Left ventricle myocardium inferior (tissue), 1 donor: ENCODE measurements at places on chromosomes 12 and 14. TPM values are rescaled to one million over a fixed set of nuclear protein-coding genes. Genes with fewer than 3 reads are reported as not detected.

- no peak for DNase-seq
Observed at GRCh38 chr12:22257100-22257499, 77.4 kb downstream of the ST8SIA1 start.

GRCh38 chr14:100256339-100256895 is 17.5 kb downstream of the YY1 start:
- no peak for DNase-seq

DNA sequence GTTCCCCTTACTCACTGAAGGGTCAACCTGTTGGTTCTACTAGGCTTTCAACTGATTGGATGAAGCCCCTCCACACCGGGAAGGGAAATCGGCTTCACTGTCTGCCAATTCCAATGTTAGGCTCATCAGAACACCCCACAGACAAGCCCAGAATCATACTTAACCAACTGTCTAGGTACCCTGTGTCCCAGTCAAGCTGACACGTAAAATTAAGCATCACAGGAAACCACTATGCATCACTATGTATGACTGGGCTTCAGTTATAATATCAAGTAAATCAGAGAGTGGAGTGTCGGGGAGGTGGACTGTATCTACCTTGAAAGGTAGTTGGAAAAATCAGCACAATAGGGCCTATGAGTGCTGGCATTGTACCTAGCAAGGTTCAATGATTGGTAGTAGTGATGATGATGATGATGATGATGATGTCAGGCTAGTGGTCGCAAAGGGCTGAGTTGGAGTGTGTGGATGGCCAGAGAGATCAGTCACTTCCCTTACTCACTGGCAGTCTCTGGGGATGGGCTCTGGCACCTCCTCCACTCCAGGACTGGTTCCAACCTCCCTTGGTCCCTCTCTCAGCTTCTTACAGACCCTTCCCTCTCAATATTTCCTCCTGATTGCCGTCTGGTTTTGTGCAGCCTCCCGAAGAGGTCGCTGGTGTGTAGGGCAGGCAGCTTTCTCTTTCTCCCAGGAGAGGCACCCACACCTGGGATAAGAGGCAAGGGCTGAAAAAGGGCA is 3.3 kb upstream of the ATG101 start:
- DNase-seq = no peak

DNA sequence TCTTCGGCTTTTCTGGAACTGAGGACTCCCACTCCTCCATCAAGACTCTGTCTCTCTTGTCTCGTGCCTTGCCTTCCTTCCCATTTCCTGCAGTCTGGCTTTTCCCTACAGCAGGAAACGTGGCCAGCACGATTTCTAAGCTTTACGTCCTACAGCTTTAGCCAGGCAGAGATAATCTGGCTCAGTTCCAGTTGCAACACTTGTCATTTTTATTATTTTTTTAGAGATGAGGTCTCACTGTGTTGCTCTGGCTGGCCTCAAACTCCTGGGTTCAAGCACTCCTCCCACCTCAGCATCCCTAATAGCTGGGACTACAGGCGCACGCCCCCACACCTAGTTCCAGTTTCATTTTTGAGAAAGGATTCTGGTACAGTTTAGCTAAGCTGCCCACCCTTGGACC is 19.9 kb downstream of the CALM1 start:
- no peak for DNase-seq

DNA sequence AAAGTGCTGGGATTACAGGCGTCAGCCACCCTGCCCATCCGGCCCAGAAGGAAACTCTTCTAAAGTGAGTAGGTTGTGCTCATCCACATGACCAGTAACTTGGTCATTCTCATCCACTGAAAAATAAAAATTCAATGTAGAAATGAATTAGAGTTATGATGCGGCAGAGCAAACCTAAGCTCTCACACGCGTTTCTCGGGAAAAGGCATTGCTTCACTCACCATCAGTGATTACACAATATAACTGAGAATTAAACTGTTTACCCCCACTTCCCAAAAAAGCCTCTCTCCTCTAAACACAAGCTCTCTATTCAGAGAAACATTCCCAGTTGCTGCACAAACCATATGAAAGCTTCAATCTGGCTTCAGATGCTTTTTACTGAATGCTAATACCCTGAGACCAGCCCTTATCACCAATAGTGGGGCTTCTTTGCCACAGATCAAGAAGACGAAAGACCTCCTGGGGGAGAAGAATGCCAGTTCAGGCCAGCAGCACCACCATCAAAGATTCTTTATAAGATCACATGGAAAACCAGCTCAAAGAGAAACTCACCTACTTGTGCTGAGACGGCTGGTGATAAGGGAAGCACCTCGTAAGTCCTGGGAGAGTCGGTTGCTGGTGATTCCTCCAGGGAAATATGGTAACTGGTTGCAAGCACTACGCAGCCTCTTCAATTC is 121.5 kb upstream of the SFSWAP start:
- no peak for DNase-seq

DNA sequence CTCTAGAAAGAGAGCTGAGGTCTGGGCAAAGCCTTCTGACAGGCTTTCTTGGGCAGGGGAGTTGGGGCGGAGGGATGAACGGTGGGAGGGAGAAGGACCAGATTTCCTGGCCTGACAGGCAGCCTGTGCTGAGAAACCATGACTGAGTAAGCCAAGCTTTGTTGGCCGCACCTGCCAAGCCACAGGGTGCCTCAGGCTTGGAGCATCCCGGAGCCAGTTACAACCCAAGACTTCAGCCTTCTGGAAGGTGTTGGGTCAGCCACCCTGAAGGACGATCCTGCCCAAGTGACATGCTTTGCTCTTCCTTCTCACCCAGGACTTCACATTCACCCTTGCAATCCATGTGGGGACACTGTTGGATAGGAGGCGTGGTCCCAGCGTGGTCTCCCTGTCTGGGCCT is 21.0 kb upstream of the AQP2 start:
- no peak for DNase-seq

The RASSF9 gene
- total RNA-seq = 7.3 TPM
